ENCODE measurements at places on chromosomes 1 and 21.

DNA sequence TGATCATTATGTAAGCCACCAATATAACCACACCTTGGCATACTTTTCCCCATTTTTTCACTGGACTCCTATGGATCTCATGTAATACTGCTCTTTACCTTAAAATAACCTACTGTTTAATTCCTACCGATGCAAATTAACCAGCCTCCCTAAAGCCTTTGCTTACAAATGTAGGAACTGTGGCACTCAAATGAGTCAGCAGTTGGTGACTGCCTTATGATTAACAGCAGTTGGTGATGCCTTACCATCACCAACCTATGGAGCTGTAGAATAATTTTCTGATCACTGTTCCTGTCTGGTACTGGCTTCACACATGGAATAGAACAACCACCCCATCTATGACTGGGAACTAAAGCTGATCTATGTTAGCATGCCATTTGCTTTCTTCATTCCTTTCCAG is 7.8 kb upstream of the NUDT17 start:
- no peak for DNase-seq

GRCh38 chr21:16815243-16815642 is 697.6 kb upstream of the CXADR start:
- DNase-seq = no peak

DNA sequence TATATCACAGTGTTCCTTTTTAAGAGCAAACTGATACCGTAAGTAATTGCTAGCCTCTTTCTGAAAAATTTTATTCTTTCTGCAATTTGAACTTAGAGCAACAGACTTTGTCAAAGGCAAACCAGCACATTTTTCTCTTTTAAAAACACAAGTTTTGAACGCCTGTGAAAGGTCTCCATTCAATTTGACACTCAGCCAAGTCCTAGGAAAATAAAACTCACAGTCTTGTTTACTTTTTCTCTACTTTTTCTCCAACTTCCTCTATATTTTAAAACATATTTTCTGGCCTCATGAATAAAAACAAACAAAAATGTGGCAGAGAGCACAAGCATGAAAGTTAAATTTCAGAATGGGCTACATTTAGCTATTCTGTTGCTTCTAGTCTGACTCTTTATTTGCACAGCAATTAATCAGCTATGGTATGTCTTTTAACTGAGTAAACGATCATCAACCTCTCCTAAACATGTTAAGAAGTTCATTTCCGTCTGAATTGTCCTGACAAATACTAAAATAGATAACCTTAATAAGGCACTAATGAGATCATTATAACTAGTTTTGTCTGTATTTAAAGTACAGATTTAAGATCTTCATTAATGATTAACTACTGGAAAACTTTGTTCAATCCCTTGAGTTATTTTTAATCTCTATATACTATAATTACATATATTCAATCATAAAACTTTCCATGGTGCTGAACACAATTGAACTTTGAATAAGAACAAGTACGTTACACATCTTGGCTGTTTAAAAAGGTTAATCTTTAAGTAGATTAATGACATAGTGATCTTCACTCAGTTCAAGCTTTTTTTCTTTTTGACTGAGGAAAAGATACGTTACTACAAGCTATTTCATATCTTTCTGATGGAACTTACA is 550.6 kb downstream of the PTBP2 start:
- DNase-seq = no peak

DNA sequence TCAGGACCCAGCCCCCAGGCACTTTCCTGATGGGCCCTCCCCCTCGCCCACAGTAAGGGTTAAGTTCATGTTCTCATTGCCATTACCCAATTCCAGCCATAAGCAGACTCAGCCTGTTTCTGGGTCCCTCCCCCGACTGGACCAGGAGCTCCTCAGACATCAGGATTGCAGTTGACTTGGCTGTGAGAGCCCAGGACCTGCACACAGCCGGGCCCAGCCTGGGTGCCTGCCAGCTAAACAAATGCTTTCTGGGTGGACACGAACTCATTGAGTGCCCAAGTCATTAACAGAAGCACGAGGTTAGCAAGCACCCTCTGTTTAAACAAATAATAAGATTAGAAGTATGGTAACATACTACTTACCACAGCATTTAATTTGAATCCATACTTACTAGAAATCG is 147.9 kb upstream of the POU3F1 start:
- no peak for DNase-seq

DNA sequence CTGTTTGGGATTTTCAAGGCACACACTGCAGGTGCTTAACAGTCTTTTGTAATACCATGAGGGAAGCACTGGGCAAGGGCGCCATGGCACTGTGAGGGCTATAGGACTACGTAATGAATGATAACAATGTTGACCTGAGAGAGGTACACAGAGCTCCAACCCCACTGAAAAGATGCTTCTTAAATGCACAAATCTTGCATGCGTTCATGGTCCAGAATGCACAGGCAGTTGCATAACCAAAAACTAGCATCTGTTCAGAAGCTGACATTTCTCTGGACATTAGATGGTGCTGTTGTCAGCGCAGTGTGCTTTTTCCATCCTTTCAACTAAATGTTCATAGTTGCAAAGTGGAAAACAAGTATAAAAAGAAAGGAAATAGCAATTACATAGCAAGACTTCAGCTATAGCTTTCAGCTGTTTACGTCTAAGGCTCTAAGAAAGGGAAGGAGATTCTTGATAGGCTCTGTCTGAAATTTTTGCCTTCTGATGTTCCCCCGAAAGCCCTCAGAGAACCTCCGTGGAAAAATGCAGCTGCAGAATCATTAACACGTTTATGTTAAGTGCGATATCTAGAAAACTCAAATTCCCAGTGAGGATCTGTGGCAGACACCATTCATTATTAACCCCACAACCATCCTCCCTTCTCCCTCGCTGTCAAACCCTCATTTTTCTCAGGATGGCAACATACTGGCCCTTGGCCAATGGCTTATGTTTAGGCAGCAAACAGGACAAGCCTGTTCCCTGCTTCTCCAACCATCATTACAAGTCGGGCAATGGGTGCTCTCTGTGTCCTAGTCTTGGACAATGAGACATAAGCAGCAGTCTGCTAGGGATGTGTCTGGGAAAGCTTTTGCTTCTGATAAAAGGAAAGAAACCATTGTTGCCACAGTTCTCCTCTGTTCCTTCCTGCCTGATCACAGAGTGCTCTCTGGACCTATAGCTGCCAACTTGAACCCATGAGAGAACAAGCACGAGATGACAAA is 8.2 kb upstream of the TARBP1 start:
- peak; percentile 83 for DNase-seq

- no peak for DNase-seq
These were observed 206.8 kb downstream of the PAPPA2 start for GRCh38 chr1:176669782-176670181.

GRCh38 chr21:43812139-43812821 is 22.9 kb downstream of the RRP1 start:
- DNase-seq = peak; percentile 37

- peak; percentile 53 for DNase-seq
These were observed 118.1 kb downstream of the PGBD5 start for GRCh38 chr1:230308039-230308438.

- no peak for DNase-seq
These were observed 589.1 kb downstream of the PTPRU start for GRCh38 chr1:29825274-29825940.

- DNase-seq = no peak
These were observed 84.0 kb downstream of the FMO4 start for GRCh38 chr1:171397851-171398469.

DNA sequence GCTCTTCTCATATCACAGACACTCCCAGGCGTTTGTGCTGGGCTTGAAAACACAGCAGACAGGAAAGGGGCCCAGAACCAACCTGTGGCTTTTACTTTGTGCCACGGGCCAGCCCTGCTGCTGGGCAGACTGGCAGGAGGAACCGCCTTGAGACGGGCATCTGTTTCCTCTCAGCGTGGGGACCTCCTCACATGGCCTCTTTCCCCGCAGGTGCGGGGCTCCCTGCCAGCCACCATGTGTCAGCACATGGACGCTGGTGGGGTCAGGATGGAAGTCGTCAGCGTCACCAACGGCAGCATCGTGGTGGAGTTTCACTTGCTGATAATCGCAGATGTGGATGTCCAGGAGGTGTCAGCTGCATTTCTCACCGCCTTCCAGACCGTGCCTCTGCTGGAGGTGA is 47.8 kb downstream of the UMODL1 start:
- DNase-seq = peak; percentile 16

- peak; percentile 29 for DNase-seq
These were observed 17.0 kb downstream of the CD34 start for GRCh38 chr1:207893737-207894582.

DNA sequence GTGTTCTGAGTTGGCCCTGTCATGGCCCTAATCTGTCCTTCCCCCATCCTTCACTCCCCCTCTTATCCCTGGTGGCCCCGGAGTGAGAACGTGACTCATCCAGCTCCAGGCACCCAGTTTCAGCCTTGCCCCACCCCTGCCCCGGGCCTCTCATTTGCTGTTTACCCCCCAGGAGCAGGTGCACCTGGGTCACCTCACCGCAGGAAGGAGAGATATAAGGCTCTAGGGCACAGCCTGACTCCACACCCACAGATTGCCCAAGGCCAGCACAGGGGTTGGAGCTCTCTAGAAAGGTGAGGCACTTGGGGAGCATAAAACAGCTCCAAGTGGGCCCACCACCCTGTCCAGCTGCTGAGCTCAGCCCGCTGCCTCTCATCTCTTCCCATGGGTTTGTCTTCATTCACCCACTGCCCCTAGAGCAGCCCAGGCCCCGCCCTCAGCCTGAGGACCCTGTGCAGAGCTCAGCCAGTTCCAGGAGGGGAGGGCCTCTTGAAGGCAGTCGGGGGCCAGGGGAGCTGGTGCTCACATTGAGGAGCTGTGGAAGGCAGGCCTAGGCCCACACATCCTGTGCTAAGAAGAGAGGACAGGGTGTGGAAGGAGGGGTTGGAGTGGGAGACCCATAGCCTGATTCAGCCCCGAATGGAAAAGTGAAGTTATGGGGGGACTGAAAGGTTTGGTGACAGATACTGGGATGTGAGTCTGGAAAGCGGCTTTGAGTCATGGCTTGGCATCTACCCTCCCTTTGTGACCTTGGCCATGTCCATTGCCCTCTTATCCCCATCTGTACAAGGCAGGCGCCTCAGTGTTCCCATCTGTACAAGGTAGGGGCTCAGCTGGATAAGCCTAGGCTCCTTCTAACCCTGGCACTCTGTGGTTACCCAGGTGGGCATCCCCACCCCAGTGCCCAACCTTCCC is 16.1 kb upstream of the GPR37L1 start:
- DNase-seq = no peak

DNA sequence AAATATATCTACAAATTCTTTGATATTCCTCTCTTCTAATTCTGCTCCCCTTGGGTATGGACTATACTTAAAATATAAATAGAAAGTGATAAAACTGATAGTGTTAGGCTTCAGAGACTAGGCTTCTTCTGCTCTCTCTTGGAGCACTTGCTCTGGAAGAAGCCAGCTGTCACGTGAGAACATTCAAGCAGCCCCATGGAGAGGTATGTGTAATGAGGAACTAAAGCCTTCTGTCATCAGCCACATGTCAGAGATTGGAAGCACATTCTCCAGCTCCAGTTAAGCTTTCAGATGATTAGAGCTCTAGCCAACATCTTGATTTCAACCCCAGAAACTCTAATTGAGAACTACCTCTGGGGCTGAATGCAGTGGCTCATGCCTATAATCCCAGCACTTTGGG is 34.3 kb downstream of the XKR8 start:
- DNase-seq = peak; percentile 36

- DNase-seq = peak; percentile 80
These were observed 340.2 kb upstream of the ADAMTS5 start for GRCh38 chr21:27306791-27307775.

GRCh38 chr21:40731206-40731605 is 115.8 kb downstream of the DSCAM start:
- DNase-seq = no peak

DNA sequence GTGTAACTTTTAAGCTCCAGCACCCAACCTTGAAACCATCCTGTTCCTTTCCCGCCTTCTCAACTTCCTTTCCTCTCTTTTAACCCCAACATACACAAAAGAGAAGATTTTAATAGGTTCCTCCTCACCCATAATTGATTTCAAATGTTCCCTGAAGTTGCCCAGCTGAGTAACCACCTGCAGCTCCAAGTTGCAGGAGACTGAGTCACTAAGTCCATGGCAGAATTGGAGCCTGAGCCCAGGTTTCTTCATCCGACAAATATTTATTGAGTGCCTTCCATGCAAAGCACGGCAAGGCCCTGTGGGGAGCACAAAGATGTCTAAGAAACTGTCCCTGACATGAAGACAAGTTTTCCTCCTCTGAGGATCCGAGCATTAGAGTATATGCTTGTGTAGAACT is 97.7 kb downstream of the PAPPA2 start:
- peak; percentile 72 for DNase-seq

DNA sequence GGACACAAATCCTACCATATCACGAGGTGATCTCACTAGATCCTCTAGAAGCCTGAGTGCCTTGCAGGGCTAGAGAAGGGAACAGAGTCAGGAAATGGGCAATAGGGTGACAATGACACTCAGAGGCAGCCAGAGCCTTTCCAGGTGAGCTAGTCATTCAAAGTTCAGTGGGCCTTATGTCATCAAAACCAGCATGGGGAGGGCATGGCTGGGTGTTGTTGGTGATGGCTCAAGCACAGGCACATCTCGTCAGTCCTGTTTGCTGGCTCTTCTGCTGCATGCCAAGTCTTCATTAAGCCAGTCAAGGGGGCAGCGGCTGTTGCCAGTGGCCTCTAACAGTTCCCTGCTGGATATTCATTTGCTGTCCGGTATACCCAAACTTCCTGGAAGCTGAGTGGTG is 99.6 kb upstream of the USP24 start:
- no peak for DNase-seq

DNA sequence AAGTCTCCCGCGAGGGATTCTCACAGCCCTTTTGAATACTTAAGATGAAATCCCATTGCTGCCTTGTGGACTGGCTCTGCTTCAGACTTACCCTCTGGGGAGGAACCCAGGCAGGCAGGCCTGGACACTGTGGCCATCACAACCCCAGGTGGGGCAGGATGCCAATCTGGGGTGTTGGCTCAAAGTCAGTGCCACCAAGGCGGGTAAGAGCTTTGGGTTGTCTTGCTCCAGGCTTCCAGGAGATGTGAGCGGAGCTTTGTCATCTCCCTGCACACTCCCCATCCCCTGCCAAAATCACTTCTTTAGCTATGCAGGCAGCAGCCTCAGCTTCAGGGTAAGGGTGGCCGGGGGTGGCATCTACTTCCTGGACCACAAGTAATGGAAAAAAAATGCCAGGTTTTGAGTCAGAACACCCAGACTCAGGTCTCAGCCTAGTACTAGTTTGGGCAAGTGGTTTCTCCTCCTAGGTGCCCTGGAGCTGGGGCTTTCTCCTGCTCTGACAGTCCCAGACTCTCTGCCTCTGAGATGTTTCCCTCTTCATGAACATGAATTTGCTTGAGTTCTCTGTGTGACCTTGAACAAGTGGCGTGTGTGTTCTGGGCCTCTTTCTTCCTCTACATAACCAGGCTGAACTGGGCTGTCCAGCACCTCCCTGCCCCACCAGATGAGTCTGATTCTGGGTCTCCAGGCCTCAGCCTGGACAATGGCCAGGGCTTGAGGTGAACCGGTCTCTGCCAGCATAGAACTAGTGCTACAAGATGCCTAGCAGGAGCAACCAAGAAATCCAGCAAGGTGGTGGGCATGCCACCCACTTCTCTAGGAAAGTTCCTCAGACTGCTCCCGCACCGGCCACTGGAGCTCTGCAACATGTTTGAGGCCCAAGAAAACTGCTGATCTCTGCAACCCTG is 65.4 kb downstream of the VWA5B1 start:
- no peak for DNase-seq

All from AG10803 (cell line).